ENCODE measurements at places on chromosomes 16 and 17. TPM values are rescaled to one million over a fixed set of nuclear protein-coding genes. Genes with fewer than 3 reads are reported as not detected.
A peak's percentile ranks its signal among the peaks of the same experiment; 100 is the strongest.

- no peak for DNase-seq
Observed at GRCh38 chr16:79278506-79278905, 322.0 kb downstream of the MAF start.

GRCh38 chr17:45648642-45649041 is 135.5 kb upstream of the CRHR1 start:
- DNase-seq: no peak

The NXN gene
- total RNA-seq: 24.4 TPM

The PRSS27 gene
- not detected for total RNA-seq

The LHX1 gene
- not detected for total RNA-seq

The GSDMA gene
- total RNA-seq: not detected

The PRAC2 gene
- total RNA-seq: not detected

- peak; percentile 55 for DNase-seq
Observed at GRCh38 chr16:56607109-56607618, 1.2 kb upstream of the MT2A start.

DNA sequence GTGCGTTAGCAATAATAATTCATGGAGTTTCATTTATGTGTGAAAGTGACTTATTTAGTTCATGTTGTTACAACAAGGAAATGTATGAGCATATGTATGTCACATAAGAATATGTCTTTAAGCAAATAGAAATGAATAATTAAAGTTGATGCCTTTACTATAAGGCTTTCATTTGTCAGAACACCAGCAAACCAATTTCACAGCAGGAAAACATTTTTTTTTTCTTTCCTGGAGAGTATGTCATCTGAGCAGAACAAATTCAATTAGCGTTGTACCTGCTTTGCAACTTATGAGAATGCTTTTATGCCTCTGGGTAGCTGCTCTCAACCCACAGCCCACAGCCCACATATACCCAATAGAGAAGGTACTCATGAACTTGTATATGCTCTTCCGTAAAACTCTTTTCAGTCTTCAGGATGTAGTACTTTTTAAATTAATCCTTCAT is 26.3 kb upstream of the APOH start:
- no peak for DNase-seq

The OTOP2 gene
- total RNA-seq: not detected

The MYO15A gene
- total RNA-seq: 1.3 TPM

DNA sequence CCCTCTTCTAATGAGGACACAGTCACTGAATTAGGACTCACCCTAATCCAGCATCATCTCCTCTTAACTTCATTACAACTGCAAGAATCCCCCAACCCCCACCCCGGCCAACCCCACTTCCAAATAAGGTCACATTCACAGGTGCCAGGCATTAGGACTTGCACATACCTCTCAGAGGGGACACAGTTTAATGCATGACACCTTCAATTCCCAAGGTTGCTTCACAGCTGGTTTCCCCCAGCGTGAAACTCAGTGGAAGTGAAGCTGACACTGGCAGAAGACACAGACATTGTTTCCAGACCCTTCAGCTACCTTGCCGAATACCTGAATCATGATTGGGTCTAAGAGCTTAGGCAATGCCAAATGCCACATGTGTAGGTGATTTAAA is 217.0 kb upstream of the DYNLRB2 start:
- DNase-seq: no peak

The G6PC1 gene
- total RNA-seq: not detected

DNA sequence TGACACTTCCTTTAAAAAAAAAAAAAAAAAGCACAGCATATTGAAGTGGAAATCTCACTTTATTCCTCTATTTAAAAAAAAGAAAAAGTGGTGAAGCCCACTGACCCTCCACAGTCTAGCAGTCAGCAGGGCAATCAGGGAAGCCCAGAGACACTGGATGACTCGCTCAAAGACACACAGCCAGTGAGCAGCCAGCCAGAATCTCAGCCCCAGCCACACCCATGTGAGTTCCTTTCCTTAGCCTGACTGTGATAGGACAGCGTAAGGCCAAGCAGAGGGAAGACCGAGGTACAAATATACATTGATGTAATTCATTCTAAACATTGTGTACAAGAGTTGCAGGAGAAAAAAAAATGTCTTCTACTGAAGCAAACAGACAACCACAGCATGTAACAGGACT is 22.5 kb downstream of the XPO6 start:
- no peak for DNase-seq

DNA sequence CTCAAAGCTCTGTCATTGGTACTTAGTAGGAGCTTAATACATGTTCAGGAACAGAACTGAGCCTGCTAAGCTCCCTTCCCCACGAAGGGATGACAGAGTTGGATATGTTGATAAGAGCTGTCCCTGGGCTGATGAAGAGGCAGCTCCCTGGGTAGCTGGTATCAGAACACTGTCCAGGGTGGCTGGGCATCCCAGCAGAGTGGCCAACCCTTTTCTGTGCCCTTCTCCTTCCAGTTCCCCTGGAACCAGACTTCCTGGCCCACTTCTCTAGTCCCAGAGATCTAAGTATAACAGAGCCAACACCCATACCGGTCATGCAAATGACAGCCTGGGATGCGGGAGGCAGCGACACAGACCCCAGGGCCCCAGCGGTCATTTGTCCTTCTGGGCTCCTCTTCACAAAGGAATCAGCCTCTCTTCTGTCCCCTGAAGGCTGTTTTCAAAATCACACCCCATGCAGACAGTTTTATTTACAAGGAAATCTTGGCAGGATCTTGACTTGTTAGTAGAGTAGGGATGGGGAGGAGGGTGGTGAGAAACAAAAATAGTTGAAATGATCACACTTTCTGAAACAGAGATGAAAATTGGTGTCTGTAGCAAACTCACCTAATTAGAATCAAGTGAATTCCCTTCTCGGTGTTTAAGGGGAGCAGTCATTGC is 1.4 kb upstream of the RHBDL3 start:
- DNase-seq: no peak

The UNC13D gene
- total RNA-seq: 8.6 TPM

DNA sequence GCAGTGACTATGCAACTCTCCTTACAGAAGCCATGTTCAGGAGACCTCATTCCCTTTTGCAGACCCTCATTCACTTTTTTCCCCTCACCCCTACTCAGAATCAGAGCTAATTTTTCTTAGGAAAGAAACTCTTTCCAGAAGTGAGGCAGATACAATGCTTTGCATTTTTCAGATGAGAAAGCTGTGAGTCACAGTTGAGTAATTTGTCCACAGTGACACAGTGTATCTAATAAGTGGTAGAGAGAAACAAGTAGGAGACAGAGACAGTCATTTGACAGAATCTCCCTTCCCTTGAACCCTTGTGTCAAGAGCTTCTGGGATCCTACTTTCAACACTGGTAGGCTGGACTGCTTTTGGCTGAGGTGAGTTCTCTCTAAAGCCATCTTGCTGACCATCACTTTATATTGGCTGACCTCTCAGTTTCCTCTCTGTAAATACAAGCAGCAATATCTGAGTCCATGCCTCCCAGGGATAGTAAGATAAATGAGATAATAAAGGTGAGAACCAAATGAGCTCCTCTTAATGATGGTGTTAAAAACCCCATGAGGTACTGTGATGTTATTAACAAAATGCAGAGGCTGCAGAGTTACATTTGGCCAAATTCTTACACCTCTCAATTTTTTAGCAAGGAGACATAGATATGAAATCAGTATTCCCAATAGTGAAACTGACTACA is 130.8 kb downstream of the CA10 start:
- no peak for DNase-seq

GRCh38 chr17:13351046-13351445 is 250.7 kb downstream of the HS3ST3A1 start:
- DNase-seq: no peak

DNA sequence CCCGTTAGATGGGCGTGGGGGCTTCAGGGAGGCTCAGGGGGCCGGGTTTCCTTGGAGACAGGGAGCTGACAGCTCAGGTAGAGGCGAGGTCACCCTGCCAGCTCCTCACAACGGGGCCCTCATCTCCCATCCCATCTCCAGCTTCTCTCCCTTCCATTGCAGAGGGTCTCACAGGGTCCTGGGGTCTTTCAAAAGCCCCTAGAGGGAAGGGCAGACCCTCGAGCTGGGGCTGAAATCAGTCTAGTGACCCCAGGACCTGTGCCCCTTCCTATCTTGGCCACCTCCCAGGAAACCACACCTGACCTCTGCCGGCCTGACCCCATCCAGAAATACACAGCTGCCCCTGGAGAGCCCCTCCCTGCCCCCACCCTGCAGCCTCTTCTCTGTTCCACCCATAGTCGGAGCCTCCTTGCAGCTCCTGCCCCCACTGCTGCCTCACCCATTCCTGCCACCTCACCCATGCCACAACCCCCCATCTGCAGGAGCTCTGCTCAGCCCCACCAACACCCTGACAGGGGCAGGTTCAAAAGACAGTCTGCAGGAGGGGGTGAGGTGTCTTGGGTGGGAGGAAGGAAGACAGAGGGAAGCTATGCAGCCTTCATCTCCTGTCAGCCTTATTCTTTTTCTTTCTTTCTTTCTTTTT is 23.4 kb downstream of the PIK3R5 start:
- no peak for DNase-seq

GRCh38 chr16:8251298-8251697 is 339.0 kb downstream of the TMEM114 start:
- no peak for DNase-seq

GRCh38 chr17:57724026-57724728 is 20.9 kb downstream of the CCDC182 start:
- no peak for DNase-seq

The SCO1 gene
- total RNA-seq: 46.5 TPM

GRCh38 chr17:8746501-8747236 is 2.0 kb upstream of the CCDC42 start:
- DNase-seq: no peak
